ENCODE measurements at places on chromosomes 4 and X.

DNA sequence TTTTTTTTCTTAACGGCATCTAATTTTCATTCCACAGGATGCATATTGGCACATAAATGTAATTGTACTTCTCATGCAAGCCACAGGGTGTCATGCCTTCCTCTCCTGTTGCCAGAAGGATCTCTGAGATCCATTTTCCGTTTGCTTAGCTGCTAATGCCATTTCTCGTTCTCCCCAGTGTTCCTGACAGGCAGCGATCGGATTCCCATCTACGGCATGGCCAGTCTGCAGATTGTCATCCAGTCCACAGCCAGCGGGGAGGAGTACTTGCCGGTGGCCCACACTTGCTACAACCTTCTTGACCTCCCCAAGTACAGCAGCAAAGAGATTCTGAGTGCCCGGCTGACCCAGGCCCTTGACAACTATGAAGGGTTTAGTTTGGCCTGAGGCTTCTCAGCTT is 8.9 kb upstream of the NAP1L5 start:
- no peak for DNase-seq

- no peak for DNase-seq
Observed at GRCh38 chr4:140790765-140791164, 34.6 kb upstream of the TBC1D9 start.

DNA sequence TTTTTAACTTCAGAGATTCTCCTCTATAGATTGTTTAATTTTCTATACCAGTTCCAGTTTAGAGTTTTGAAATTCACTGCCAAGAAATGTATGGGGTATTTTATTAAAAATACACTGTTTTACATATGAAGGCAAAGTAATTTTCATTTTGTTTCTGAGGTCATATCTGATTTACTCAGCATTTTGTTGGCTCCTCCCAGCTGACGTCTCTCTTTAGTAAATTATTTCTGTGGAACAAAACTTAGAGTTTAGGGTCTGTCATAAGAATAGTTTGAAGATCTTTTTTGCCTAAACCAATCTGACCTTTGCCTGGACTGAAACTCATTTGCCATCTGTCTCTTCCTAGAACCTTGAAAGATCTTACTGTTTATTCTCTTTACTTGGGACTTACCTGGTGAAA is 16.9 kb downstream of the FNIP2 start:
- DNase-seq = no peak

GRCh38 chrX:120468071-120468470 is 1.0 kb downstream of the LAMP2 start:
- no peak for DNase-seq

DNA sequence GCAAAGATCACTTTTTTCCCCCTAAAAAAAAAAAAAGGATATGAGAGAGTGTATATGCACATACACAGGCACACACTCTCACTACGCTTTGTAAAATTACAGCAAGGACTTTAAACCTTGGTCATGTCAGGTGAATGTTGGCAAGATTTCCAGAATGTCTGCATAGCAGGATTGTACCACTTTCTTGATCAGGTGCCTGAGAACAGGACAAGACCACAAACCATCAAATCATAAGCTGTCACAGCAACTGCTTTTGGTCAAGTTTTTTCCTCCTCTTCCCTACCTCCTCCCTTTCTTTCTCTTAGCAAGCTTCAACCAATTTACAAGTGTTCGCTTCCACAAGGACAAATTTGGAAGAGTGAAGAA is 15.3 kb downstream of the PPARGC1A start:
- no peak for DNase-seq

DNA sequence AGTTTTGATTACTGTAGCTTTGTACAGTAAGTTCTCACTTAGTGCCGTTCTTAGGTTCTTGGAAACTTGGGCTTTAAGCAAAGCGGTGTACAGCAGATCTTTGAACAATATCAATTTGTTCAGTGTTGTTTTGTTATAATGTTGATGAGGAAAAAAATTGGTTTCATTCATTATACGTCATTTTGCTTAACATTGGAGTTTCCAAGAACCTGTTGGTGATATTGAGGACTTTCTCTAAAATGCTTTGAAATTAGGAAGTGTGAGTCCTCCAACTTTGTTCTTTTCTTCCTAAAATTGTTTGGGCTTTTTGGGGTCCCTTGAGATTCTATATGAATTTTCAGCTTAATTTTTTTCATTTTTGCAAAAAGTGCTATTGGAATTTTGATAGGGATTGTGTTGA is 49.1 kb downstream of the STAG2 start:
- no peak for DNase-seq

GRCh38 chr4:914531-914930 is 17.6 kb downstream of the GAK start:
- DNase-seq = no peak

GRCh38 chr4:1981251-1982058 is 27.3 kb downstream of the NELFA start:
- no peak for DNase-seq

- no peak for DNase-seq
Observed at GRCh38 chr4:6986781-6987587, 56.2 kb upstream of the TADA2B start.

DNA sequence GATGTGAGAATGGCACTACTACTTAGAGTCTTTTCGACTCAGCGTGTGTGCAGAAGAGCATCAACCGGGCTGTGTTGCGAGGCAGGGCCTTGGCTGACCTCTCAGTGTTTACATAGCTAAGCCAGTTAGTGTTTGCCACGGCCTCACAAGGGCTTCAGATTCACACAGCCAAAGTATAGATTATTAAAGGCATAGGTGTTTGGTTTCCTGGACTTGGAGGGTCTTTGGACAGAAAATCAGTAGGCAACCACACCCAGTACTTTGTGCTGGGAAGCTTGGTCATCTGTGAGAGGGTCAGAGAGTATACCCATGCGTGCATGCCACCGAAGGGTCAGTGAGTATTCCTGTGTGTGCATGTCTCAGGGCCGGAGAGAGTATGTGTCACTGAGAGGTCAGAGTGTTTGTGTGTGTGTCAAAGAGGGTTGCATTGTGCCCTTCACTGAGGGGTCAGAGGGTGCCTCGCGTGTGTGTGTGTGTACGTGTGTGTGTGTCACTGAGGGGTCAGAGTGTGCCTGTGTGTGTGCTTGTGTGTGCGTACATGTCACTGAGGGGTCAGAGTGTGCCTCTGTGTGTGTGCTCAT is 69.7 kb upstream of the MSANTD1 start:
- DNase-seq = no peak

DNA sequence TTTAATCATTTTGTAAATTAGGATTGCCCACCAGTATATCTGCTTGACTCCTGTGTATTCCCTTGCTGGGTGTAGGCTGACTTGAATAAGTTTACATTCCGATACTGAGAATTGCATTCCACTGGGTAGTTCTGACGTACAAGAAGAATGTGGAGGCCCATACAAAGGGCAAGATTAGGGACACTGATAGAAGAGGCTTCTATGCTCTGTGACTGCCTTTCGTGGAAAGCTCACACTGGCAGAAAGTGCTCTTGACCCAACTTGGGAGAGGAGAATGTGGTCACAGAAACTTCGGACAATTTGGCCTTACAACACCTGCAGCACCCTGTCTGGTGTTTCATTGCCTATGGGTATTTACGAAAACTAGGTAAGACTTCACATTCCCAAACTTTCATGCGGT is 126.3 kb downstream of the RAPGEF2 start:
- DNase-seq = no peak

GRCh38 chr4:17437396-17437795 is 74.5 kb downstream of the QDPR start:
- DNase-seq = no peak

GRCh38 chr4:8266508-8266907 is 3.0 kb upstream of the HTRA3 start:
- no peak for DNase-seq

DNA sequence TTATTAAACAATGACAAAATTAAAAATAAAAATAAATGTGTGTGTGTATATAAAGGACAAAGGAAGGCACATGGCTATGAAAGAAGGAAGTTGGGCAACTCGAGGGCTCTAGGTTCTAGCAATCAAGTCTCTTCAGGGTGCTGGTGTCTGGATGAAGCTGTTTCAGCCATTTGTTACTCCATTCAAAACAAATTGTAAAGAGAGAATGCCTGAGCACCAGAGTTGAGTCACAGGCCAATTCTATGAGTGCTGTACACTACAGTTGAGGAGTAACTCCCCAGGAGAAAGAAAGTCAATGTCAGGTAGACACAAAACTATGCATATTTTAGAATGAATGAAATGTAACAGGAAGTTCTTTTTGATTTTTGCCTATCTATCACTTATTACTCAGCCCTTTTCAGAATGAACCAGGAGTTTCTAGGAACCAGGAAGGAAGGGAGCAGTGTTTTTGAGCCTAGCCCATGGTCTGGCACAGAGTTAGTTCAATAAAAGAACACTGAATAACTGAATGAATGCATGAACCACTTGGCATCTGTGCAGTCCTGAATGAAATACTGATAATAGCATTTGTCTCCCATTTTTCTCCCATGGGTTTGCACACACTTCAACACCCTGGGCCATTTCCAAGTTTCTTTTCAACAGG is 151.7 kb upstream of the CPEB2 start:
- no peak for DNase-seq

DNA sequence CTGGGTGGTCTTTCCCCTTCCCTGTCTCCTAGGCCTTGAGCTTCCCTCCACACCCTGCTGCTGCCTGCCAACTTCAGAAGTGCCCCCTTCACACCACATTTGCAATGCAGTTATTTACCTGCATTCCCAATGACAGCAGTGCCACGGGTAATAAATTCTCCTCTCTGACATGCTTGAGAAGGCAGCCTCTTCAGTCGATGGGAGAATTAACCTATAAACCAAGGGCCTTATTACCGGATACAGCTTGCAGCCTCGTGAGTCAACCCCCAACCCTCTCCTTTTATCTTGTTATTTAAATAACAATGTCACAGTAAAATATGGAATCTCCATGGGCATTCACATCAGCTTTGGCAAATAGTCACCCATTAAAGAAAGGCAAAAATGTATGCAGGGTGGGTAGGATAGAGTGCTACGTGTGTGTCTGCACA is 34.7 kb upstream of the LGI2 start:
- no peak for DNase-seq

- no peak for DNase-seq
Observed at GRCh38 chr4:4416981-4417380, 30.1 kb downstream of the NSG1 start.

DNA sequence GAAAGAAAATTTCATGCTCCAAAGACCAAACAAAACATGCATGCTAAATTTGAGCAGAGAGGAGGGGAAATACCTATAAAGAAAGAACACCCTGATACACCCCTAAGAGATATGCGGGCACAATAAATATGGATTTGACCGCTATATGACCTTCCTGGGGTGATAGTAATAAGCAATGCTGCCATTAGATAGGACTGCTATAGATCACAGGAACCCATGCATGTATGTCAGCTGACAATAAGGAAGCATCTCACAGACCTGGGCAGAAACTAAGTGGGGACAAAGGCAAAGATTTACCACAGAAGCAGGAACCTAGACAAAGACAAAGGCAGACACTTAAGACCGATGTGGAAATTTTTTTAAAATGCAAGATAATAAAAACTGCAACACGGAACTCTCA is 21.3 kb downstream of the ZNF721 start:
- no peak for DNase-seq

- no peak for DNase-seq
Observed at GRCh38 chr4:107757864-107758476, 37.9 kb upstream of the PAPSS1 start.

- DNase-seq = no peak
Observed at GRCh38 chr4:113406723-113407016, 354.9 kb downstream of the CAMK2D start.

DNA sequence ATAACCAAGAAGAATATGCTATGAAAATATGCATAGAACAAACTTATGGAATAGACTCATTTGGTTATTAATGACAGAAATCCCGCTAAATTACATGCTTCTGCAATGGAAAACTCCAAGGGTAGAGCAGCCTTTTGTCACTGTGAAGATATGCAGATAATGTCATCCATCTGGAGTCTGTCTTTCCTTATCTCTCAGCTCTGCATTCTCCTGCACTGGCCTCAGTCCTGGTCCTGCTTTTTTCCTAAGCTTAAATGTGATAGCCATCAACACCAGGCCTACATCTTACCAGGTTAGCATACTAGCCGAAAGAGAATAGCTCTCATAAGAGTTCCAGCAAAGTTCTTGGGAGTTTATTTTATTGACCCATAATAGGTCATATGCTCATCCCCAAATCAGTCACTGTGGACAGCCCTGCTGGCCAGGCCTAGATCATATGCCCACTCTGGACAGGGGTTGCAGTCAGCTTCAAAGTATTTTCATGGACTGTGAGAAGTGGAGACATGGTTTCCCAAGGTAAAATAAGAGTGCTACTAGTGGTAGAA is 86.5 kb upstream of the LEF1 start:
- DNase-seq = no peak
